ENCODE measurements at places on chromosomes 6 and 20.

DNA sequence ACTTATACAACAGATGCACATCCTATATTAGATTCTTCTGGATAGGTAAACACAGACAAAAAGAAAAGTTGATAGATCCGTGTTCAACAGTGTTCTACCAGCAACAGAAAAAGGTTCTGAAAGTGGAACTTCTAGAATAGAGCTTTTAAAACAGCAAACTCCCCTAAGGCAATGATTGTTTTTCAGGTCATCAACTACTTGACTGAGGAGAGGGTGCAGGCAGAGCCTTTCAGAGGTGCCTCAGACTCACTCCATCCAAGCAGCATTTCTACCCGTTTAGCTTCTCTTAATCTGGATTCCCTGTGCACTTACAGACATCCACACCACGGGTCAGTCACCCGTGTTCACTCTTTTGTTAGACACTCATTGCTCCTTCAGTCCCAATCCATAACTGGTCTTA, 28.9 kb downstream of the FYN start:
- DNase-seq = no peak

DNA sequence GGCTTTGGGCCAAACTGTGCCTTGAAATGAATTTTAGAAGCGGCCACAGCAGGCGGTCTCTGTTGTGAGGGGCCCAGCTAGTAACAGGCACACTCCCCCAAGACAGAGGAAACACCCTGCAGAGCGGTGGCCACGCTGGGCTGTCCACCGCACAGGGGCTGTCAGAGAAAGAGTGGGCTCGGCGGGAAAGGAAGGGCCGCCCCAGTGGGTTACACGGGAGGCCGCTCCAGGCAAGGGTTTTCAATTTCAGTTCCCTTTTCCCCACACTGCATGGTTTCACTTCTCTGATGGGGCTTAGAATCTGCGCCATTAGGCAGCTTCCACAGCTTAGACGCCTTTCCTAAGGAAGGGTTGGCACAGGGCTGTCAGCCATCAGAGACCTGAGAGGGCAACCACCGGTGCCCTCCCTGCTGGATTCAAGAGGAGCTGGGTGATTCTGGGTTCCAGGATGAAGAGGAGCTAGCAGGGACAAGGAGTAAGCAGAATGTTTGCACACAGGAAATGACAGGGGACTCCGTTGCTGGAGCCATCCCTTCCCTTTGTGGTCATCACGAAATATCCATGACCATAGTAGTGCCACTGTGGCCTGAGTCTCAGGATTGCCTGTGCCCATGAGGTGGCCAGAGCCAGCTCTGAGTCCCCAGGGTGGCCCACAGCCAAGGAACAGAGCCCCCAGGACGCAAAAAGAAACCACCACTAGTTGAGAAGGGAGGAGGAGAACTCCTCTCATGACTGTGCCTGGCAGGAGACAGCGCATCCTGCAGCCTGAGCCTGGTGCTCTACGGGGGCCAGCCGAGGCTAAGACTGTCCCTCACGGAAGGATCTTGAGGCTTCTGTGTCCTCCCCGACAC, 282.7 kb downstream of the NRN1 start:
- no peak for DNase-seq

GRCh38 chr6:6723921-6724538, 135.5 kb downstream of the LY86 start:
- no peak for DNase-seq

- DNase-seq = no peak
These were observed 93.9 kb downstream of the CLIC5 start for GRCh38 chr6:45921691-45922281.

- no peak for DNase-seq
These were observed 85.8 kb downstream of the CDKAL1 start for GRCh38 chr6:20620043-20620442.

DNA sequence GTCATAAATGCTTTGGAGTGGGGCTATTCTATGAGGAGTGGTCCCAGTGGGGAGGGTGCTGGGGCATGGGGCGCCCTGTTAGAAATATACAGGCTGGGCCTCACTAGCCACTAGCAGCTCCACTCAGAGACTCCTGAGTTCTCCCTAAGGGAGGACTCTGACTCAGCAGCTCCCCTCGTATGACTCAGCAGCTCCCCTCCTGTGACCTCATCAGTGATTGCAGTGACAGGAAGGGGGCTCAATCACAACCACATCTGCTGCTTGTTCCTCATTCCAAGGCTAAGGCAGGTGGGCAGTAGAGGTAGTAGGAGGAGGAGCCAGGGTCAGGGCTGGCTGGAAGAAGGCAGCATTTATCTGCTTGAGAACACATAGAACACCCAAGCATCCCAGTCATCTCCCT, 73.7 kb downstream of the PRND start:
- no peak for DNase-seq

DNA sequence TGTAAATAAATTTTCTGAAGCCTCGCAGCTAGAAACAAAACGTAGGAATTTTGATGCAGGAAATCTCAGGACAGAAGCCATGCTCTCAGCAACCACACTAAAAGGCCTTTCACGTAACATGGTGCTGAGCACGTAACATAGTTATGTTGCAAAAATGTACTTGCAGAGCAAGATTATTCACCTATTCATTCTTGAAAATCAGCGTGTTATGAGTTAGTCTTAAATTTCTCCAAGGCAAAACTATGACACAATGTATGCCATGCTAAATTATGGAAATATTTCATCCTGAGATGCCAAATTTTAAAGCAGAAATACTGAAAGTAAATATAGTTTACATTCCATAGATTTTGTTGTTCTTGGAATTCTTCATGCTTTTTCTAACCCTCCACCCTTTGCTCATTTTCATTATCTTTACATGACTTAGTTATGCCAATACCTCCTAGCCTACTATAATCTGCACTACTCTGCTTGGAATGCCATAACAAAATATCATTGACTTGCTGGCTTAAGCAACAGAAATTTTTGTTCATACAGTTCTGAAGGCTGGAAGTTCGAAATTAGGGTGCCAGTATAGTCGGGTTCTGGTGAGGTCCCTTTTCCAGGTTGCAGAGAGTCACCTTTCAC, 179.8 kb upstream of the BMP5 start:
- no peak for DNase-seq

Data from SHP77 treated with DMSO at 0.1 percent for 48 hours (cell line).